ENCODE measurements at places on chromosomes 5 and 9.

DNA sequence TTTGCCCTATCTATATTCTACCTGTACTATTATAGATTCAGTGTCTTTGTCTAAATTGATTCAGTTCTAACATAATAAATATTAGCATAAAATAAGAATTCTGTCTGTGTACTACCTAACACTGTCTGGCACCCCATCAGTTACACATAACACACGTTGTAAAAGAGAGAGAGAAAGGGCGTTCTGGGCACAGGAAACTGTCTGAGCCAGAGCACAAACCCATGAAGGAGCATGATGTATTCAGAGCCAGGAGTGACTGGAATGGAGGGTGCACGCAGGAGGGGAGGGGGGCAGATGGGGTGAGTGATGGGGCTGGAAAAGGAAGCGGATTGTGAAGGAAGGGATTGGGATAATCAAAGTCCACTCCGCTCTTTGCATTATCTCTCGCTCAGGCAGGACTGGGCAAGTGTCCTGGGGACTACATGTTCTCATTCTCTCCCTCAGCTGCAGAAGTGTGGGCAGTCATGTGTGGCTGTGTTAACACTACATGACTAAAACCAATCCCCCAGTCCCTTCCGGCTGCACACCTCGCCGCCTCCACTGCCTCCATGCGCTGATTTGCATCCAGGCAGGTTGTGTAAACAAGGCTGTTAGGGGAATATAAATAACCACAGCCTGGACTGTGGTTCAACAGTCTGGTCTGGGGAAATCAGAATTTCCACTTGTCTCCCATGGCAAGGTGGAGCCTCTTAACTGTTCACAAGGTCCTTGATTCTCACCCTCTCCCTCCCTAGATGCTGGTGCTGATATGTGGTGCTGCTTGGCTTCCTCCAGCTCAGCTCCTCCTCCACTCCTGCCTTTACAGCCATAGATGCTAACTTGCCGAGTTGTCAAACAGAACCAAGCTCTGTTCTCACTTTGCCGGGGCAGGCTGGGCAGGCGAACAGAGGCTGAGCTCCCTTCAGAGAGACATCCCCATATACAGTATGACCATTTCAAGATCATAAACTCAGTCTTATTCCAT is 367.5 kb upstream of the BRINP1 start:
- DNase-seq: no peak

- no peak for DNase-seq
Observed at GRCh38 chr5:58133631-58134296, 326.1 kb downstream of the PLK2 start.

DNA sequence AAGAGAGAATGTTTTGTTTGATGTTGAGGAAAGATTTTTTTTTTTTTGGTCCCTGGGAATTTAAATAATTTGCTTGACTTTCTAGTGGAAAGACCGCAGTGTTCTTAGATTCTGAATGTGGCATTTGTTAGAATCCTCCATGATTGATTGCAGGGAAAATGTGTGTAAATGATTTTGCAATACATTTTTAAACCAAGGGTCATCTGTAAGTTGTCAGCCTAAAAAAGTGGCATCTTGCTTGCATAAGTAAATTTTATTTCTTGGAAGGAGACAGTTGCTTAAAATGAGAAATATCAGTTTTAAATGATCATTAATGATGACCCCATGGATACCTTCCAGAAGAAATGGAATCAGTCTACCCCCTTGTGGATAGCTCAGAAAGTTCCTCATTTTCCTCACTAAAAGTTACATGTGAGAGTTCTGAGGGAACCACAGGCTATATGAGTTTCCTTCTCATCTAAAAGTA is 105.1 kb upstream of the SLC25A48 start:
- DNase-seq: no peak

- DNase-seq: no peak
Observed at GRCh38 chr5:157335534-157336422, 69.9 kb downstream of the CYFIP2 start.

GRCh38 chr5:55418994-55419968 is 111.5 kb downstream of the MTREX start:
- DNase-seq: no peak
